ENCODE measurements at places on chromosomes 5 and 9. TPM values are rescaled to one million over a fixed set of nuclear protein-coding genes. Genes with fewer than 3 reads are reported as not detected.

Gene PELO
- total RNA-seq = 22.0 TPM

Gene SPATA31C1
- total RNA-seq = not detected

Gene NFIL3
- total RNA-seq = 20.8 TPM

Gene FAM151B
- total RNA-seq = 5.7 TPM

Gene FCHO2
- 7.4 TPM for total RNA-seq

Gene MRPS27
- 47.5 TPM for total RNA-seq

Gene ARHGEF28
- 6.0 TPM for total RNA-seq
